H54 (cell line): ENCODE measurements at places on chromosomes 7 and 10.

GRCh38 chr10:48475943-48476278 is 129.0 kb downstream of the ARHGAP22 start:
- DNase-seq = no peak

DNA sequence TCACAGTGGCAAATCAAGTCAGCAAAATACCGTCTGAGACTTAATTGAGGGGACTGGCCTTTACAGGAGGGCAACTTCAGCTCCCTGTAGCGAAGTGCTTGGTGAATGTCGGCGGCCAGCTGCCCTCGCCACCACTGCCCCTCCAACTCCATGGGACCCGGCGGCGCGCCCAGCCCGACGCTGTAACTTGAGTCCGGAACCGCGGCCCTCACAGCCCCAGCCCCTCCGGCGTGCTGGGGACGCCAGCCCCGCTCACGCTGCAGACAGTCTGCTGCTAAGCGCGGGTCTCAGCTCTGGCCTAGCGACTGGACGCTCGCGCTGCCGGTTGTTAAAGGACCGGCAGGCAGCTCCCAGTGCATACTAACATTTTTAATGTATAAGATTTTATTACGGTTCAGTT is 113.4 kb upstream of the NUPR2 start:
- DNase-seq = no peak

GRCh38 chr10:69673521-69673920 is 43.5 kb downstream of the FAM241B start:
- no peak for DNase-seq

- DNase-seq = no peak
Observed at GRCh38 chr10:52525761-52526160, 211.7 kb downstream of the DKK1 start.

DNA sequence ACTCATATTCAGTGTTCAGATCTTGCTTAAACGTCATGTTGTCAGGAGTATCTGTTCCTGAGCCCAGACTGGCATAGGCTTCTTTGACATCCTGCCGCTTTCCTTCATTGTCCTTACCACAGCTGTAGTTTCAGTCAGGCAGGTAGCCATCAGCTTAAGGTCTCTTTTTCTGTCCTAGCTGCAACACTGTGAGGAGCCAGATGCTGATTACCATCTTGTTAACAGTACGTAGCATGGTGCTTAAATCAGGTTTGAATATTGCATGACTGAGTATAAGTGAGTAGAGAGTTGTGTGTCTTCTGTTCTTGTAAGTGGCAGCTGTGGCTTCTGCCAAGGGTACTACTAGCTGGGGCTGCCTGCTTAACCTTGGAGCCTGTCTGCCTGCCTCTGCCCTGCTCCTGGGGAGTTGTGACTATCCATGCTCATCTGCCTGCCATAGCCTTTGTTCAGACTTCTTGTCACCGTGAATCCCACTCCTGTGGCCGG is 92.6 kb downstream of the MAPK8 start:
- DNase-seq = no peak

DNA sequence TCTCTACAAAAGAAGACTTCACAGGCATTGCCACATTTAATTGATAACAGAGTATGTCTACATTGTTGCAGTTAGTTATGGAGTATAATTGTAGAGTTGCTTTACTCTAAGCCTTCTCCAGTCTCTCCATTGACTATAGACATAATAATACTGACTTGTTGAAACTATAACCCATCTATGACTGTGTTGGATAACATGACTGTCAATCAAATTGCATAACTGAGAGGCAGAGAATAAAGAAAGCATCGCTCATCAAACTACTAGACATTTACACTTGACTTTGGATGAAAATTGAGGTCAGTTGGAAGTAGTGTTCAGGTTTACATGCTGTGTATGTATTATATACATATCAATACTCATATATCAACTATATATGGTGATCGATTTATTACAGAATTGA is 3.4 kb upstream of the ATXN7L1 start:
- DNase-seq = no peak

DNA sequence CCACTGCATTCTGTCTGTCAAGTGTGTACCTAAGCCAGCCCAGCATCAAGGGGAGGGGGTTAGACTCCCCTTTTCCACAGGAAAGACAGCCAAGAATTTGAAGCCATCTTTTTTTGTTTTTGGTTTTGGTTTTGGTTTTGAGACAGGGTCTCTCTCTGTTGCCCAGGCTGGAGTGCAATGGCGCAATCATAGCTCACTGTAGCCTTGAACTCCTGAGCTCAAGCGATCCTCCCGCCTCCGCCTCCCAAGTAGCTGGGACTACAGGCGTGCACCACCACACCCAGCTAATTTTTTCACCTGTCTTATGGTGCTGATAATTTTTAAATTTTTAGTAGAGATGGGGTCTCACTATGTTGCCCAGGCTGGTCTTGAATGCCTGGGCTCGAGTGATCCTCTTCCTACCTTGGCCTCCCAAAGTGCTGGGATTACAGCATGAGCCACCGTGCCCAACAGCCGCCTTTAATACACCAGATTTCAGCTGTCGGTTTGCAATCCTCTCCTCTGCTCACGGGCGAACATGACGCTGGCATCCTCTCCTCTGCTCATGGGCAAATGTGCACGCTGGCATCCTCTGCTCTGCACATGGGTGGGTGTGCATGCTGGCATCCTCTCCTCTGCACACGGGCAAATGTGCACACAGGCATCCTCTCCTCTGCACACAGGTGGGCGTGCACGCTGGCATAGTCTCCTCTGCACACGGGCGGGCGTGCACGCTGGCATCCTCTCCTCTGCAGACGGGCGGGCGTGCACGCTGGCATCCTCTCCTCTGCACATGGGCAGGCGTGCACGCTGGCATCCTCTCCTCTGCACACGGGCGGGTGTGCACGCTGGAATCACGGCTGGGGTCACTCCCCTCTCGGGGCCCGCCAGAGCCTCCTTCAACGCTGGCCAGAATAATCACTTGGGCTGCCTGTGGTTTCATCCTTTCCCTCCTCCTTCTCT is 56.0 kb upstream of the PDGFA start:
- DNase-seq = no peak

DNA sequence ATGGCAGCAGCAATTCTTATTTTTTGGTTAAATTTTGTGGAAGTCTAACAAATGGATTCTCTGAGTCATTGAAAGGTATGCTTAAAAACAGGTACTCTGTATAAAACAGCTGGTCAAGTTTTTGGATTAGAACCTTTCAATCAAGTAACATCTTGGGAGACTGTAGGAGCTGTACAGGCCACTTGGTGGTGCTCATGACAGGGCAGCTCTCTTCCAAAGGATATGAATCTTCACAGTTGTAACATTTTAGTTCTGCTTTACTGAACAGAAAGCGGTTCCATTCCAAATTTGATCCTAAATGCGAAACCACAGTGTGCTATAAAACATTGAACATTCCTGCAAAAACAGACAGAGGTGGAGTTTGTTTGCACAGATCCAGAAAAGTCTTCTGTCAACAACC is 44.5 kb upstream of the AGR3 start:
- no peak for DNase-seq

DNA sequence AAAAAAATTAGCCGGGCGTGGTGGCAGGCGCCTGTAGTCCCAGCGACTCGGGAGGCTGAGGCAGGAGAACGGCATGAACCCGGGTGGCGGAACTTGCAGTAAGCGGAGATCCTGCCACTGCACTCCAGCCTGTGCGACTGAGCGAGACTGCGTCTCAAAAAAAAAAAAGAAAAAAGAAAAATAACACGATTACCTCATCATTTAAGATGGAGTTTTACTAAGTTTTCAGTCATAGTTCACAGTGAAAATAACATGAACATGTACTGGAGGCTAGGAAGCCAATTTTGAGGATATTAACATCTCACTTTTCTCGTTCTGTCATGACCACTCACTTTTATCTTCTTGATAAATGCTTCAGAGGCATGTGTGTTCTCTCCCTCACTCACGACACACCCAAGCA is 3.1 kb upstream of the RUNDC3B start:
- DNase-seq = no peak

DNA sequence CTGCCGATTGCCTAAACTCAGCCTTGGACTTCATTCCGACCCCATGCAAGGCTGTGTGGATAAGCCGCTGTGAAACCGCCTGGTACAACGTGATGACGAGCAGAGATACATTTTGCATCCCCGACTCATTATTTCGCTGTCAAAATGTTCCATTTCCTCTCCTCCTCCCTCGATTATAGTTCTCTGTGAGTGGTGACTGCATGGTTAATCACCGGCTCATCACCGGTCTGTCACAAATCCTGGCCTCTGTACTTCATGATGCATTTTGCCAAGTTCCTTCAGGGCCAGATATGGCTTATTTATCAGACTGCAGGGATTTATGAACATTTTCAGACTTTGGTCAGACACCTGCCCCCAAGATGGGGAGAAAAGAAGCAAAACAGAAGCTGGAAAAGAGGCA is 461.6 kb upstream of the DPP6 start:
- no peak for DNase-seq

- DNase-seq = no peak
Observed at GRCh38 chr10:32269343-32270100, 77.4 kb downstream of the EPC1 start.

DNA sequence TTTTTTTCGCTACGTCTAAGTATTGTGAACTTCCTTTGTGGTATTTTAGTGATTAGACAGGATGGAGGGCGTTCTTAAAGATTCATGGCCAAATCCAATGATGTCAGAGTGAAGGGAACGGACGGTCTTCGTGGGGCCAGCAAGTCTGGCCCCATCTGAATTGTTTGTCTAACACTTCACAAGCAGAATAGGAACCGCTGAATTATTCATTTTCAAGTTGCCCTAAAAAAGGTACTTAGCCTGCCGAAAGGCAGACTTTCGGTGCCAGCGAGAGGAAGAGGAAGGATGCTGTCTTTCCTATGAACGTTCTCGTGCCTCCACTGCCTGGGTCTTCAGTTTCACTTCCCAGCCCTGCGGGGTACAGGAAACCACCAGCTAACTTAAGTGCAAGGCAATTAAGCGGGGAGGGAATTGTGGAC is 145.7 kb upstream of the SH2B2 start:
- no peak for DNase-seq

DNA sequence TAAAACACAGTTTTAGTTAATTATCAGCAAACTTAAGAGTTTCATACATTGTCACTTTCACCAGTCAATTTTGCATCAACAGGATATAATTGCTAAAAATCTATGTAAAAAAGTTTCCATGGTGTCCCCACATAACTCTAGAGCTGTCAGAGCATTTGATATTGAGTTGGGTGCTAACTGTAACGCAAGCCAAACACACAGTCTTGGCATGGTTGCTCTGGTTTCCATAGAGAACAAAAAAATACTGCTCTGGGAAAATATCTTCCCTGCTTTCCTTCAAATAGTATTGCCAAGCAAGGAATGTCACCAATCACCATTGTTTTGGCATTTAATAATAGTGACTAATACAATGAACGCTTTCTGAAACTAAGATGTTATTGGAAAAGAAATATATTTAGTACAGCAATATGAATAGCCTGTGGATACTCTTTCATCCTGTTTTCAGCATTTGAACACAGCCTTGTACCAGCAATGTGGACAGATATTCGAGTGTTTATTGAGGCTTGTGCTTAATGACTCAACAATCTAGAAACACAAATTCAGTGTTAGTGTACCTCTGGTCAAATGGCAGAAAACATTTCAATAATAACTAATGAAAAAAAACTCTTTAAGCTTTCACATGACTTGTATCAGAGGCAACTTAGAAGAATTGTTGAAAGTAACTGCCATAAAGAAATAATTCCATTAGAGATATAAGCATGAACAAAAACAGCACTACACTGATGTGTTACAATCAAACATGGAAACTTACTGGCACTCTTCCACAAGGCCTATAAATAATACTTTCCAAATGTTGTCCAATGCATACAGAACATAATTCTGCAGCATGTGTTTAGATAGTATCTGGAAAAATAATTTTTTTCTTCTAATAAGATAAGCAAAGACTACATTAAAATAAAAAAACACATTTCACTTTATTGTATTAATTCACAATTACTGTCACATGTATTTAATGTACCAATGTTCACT is 1469.5 kb upstream of the CELF2 start:
- DNase-seq = no peak

GRCh38 chr10:120583424-120584108 is 126.5 kb downstream of the PLPP4 start:
- DNase-seq = no peak

DNA sequence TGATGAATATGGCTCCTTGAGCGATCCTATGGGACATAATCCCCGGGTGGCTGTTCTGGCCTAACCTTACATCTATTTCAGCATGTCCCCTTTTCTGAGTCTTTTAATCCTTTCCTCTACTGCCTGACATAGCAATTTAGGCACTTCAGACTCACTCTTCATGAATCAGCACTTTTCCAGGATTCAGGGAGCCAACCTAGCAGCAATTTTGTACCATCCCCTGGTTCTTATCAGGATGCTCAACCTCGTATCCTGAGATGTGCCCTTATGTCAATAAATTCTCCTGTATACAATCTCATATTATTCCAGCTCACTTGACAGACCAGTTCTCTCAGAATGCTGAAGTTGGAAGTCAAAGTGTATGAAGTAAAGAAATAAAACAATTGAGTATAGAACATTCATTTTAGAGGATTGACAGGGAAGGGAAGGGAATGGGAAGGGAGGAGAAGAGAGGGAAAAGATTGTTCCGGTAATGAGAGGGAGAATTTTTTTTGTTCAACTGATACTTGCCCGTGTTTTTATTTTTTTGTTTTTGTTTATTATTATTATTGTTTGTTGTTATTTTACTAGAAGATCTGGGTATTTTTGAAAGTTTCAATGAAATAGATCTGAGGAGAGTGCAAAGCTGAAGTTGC is 8.2 kb upstream of the ZC3HAV1 start:
- DNase-seq = no peak

DNA sequence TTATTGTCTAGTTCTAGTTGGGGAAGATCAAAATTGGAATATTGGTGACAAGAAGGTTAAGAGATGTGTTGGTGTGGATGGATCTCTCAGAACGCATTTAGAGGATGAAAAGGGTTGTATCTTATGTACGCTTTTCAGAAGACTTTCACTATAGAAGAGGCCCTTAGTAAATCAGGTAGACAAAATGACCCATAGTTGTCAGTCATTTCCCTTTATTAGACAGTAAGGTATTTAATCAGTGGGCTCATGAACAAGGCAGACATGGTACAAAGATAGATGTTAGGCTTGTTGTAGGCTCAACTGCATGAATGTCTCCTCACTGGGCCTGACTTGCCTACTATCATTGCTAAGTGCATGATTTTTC is 359.2 kb downstream of the PHF14 start:
- DNase-seq = no peak
